GM12864 (cell line): ENCODE measurements at places on chromosomes 16 and 17.

DNA sequence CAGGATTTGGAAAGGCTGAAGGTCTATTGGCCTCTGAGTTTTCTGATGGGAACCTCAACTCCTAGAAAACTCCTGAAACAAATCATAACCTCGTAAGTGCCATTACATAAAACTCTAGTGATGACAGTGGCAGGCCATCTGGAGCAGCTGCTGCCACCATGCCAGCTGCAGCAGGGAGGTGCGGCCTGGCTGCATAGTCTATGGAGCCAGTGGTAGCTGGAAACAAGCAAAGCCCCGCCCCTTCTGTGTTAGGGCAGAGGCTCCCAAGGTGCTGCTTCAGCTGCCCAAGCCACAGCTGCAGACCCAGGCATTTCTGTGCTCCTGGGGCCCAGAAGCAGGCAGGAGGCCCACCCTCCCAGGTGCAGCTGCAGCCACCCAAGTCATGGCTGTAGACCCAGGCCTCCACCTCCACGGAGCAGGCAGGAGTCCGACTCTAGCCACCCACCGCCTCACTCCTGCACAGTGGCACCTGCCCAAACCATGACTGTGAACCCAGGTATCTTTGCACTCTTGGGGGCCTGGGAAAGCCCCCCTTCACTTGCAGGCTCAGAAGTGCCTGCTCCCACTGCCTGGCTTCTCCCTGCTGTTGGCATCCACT, 254.1 kb upstream of the KCNJ16 start:
- no peak for DNase-seq

DNA sequence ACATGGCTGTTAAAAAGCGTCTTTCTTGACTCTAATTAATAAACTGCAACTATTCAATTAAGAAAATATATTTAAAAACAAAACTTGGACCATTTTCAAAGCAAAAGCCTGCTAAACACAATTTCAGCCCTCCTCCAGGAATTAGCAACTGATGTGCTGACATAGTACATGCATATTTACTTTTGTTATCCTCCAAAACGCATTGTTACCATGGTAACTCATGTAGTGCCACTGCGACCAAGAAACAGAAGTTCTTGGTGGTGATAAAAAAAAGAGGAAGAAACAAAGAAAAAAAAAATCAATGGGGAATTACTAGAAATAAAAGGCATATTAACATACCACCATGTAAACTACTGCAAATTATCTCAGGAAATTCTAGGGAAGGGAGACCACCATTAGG, 793.4 kb upstream of the CDH8 start:
- no peak for DNase-seq

- DNase-seq: no peak
These were observed 9.3 kb downstream of the ADORA2B start for GRCh38 chr17:15954222-15954621.

DNA sequence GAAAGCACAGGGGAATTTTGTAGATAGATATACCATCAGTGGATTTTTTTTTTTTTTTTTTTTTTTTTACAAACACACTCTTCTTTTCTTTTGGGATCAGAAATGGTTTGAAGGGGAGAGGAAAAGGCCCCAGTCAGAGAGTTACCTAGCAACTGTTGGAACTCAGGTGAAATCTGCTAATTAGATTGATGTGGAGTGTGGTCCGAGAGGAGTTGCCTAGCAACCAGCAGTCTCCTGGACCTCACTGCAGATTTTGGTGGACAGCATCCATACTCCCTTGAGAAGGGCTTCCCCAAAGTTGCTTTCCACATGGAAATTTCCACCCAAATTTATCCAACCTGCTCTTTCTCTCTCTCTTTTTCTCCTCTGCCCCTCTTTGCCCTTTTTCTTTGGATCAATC, 165.4 kb downstream of the UTP18 start:
- no peak for DNase-seq

GRCh38 chr16:85266857-85267256, 154.6 kb upstream of the CIBAR2 start:
- DNase-seq: no peak

DNA sequence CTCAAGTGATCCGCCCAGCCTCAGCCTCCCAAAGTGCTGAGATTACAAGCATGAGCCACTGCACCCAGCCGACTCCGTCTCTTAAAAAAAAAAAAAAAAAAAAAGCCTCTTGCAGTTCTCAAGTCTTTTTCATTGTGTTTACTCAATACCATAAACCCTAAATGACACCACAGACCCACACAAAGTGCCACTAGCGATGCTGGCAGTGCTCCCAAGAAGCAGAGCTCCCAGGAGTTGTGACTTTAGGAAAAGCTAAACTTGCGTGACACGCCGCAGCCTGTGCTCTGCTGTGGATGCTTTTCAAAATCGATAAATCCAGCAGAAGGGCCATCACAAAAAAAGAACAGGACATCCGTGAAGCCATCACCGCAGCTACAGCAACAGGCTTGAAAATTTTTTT, 114.7 kb downstream of the ANKRD11 start:
- no peak for DNase-seq

DNA sequence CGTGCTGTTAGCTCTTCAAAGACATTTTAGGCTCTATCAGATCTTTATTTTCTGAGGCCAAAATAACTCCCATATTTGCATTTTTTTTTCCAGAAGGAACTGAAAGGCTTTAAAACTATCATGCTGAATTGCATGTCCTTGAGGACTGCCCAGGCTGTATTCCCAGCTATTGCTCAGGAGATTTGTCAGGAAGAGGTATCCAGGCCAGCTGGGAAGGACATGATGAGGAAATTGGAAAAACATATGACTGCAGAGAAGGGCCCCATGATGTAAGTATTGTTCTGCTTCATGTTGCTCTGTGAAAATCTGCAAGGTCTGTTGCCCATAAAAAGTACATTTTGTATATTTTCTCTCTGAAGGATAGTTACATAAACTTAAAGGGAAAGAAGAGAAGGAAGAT, 5.7 kb downstream of the CDC6 start:
- DNase-seq: no peak

GRCh38 chr16:17252064-17252463, 218.7 kb downstream of the XYLT1 start:
- DNase-seq: no peak
